ENCODE measurements at places on chromosomes 7 and 10.

DNA sequence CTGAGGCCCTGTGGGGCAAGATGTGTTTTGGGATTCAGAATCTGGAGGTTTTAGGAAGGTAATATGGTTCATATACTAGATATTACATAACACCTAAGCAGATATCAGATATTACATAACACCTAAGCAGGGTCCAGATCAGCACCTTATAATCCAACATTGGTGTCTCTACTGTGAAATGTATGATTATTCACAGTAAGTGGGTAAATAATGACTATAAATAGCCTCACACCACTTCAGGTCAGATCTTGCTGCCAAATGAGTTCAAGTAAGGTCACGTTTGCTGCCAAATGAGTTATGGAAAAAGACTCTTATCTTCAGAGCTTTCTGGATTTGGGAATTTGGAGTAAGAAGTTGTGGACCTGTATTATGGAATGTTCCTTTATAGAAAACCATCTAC lies 14.6 kb downstream of the ADRB1 start:
- no peak for DNase-seq

GRCh38 chr7:152505606-152506005 lies 69.8 kb upstream of the KMT2C start:
- DNase-seq: no peak

- no peak for DNase-seq
These were observed 561.8 kb downstream of the ATRNL1 start for GRCh38 chr10:115654961-115655360.

DNA sequence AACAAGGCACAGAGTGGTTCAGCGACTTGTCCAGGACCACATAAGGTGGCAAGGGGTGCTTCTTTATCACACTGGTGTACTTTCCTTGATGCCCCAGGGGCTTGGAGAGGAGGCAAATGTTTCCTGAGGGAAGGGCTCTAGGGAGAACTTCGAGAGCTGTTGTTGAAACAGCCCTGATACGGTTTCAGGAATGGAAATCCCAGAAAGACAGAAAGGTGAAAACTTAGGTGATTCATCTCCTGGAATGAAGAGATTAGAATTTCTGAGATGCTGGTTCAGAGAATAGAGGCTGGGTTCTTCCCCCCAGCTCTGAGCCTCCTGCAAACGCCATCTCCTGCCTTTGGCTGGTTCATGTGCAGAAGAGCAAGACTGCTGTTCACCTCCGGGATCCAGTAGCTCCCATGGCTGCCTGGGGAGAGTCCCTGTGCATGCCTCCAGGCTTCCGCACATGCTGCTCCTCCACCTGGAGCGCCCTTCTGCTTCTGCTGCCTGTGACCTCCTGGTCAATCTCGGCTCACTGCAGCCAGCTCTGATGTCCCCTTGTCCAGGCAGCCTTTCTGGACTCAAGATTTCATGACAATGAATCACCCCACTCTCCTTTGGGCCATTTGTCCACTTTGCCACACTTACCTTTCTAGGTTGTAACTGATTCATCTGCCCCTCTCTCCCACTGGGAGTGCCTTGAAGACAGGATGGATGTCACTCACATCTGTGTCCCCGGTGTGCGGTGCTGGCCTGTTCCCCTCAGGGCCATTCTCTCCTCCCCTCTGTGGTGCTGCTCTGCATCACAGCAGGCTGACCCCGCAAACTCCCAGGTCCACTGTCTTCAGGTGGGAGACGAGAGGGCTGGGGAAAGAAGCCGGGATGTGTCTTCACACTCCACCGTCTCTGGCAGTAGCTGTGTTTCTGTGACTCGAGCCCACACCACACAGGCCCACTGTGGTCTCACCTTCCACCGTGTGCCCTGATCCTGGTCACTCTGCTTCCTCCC lies 3.6 kb upstream of the CDH23 start:
- DNase-seq: no peak

DNA sequence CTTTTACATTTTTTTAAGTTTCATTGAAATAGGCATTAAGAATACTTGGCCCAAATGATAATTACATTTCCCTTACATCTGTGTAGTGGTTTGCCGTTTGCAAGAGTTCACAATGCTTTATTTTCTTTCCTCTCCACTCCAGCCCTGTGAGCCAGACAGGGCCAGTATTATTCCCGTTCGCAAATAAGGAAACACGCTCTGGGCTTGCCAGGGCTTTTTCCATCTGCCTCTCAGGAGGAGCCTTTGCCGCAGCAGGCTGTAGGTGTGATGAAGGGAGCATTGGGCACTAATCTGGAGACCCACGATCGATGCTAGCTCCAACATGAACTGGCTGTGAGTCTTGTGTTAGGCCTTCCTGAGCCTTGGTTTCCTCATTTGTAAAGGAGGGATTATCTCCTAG lies 154.4 kb downstream of the GALNT17 start:
- no peak for DNase-seq

- DNase-seq: no peak
These were observed 55.5 kb upstream of the LHFPL3 start for GRCh38 chr7:104272767-104273384.

GRCh38 chr10:109837384-109837783 lies 85.9 kb downstream of the XPNPEP1 start:
- no peak for DNase-seq

DNA sequence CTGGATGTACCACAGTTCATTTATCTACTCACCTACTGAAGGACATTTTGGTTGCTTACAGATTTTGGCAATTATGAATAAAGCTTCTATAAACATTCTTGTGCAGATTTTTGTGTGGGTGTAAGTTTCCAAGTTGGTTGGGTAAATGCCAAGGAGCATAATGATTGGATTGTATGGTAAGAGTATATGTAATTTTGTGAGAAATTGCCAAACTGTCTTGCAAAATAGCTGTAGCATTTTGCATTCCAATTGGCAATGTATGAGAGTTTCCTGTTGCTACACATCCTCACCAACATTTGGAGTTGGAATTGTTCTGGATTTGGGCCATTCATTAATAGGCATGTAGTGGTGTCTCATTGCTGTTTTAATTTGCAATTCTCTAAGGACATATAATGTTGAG lies 33.9 kb upstream of the HYAL4 start:
- DNase-seq: no peak

- no peak for DNase-seq
These were observed 5.8 kb upstream of the STAMBPL1 start for GRCh38 chr10:88874281-88874680.

DNA sequence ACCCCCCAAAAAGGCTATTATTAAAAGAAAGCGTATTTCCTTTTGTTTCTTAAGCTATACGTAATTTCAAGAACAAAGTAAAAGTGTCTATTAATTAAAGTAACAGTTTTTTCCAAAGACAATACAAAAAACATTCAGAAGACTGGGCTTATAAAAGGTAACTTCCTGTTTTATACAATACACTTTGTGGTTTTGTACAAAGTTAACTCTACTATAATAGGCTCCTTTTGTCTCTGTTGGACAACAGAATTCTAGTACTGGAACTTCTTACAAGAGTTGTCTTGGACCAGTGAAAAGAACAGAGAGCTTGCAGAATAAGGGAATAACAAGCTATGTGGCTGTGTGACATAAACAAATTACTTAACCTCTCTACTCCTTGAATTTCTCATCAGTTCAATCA lies 21.5 kb downstream of the SFMBT2 start:
- no peak for DNase-seq

GRCh38 chr7:80467069-80467468 lies 44.8 kb downstream of the GNAT3 start:
- DNase-seq: no peak

GRCh38 chr10:130875116-130875515 lies 436.4 kb downstream of the TCERG1L start:
- no peak for DNase-seq

- DNase-seq: no peak
These were observed 303.1 kb downstream of the WDR11 start for GRCh38 chr10:121154310-121154709.

- peak; percentile 46 for DNase-seq
These were observed 3.8 kb upstream of the GTF2IRD1 start for GRCh38 chr7:74449809-74450397.

DNA sequence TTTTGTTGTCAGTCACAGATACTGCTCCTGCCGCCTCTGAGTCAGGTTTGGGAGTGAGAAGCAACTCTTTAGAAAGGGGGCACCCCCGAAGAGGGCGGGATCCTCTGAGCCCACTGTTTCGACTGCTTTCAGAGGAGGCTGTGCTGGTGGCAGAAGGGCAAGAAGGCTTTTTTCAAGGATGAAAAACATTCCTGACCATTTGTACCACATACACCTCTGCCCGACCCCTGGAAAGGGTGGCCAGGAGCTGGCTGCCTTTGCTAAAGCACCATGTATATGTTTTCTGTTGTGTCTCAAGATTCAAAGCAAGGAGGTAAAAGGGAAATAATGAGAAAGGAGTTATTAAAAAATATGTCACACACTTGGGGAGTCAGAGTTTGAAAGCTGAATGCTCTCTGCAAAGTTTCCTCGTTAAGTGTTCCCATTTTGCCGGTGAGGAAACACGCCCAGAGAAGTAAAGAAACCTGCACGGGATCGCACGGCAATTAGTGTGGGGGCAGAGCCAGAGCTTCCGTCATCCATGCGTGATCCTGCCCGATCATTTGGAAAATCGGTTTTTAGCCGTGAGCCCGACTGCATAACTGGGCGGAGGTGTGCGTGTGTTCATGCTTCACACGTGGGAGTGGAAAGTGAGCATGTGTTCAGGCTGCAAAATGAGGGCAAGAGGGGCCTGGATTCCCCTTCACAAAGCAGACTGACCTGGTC lies 163.2 kb downstream of the ADAM12 start:
- no peak for DNase-seq

DNA sequence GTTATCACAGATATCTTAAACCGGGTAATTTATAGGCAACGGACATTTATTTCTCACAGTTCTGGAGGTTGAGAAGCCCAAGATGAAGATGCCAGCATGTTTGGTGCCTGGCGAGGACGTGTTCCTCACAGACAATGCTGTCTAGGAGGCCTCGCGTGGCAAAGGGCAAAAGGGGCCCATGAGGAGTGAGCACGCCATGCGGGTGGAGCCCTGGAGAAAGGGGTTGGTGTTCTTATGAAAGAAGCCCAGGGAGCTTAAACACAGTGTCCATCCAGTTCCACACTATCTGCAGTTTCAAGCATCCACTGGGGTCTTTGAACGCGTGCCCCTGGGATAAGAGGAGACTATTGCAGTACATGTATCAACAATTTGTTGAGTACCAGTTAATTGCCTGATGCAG lies 51.4 kb downstream of the CXCL12 start:
- DNase-seq: no peak

DNA sequence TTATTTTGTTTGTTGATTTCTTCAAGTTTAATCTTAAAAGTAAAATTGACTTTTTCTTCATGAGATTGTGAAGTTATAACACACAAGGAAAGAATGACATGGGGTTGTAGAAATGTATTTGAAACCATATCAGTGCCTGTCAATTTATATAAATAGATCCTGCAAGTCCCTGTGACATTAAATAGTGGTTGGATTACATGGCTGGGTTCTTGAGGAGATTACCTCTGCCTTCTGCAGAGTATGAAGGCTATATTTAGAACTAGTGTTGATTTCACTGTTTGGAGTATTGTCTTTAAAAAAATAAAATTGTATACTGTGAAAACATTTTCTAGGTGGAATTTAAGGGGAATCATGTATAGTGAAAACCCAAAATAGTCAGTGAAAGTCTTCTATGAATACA lies 385.8 kb upstream of the SMIM30 start:
- DNase-seq: no peak

GRCh38 chr10:101725296-101726114 lies 30.5 kb upstream of the FBXW4 start:
- no peak for DNase-seq

DNA sequence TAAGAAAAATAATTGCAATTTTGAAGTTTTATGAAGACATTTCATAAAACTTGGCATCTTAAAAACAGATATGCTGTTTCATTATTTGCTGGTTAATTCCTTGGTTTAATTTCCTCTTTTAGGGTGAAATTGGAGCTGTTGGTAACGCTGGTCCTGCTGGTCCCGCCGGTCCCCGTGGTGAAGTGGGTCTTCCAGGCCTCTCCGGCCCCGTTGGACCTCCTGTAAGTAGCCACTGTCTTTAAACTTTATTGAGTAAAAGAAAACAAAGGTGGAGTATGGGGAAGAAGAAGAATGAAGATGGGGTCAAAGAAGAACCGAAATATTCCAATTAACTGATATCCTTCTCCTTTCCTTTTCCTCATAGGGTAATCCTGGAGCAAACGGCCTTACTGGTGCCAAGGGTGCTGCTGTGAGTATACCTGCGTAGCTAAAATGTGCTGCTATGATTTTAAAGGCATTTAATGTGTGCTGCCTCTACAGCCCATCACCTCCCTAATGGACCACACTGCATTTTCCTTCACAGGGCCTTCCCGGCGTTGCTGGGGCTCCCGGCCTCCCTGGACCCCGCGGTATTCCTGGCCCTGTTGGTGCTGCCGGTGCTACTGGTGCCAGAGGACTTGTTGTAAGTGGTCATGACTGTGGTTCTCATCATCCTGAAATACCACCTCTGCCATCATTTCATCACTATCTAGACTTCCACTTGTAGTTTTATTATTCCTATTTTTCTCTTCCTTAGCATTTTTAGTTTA lies 14.7 kb downstream of the COL1A2 start:
- no peak for DNase-seq

- DNase-seq: no peak
These were observed 34.7 kb upstream of the HPS1 start for GRCh38 chr10:98481404-98481945.

- DNase-seq: no peak
These were observed 1.6 kb downstream of the AHR start for GRCh38 chr7:17300012-17300411.

DNA sequence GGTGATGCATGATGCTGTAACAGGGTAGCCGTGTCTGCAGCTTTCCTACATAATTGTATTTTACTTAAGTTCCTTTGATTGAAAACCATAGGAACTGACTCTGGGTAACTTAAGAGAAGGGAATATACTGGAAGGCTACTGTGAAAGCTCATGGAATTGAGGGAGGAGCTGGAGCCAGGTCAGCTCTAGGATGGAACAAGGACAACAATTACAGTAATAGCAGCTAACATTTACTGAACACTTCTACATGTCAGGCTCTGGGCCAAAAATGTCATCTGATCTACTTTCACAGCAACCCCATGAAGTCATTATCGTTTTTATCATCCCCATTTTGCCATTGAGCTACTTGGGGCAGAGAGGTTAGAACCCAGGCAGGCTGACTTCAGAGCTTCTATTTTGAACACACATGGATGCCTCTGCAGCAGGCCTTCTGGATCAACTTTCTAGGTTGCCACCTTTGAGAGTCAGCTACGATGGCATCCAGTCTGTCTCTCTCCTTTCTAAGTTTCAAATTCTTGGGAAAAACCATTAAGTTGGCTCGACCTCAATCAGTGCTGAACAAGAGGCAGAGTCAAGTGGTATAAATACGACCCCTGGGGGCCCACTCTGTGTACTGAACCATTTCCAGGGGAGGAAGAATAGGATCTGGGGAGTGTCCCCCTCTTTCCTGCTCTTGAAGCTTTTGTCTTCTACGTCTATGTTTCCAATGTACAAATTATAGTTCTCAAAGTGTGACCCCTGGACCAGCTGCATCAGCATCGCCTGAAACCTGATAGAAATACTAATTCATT lies 272.3 kb upstream of the PLPP4 start:
- DNase-seq: no peak

- no peak for DNase-seq
These were observed 167.3 kb downstream of the CCDC3 start for GRCh38 chr10:12834116-12834665.

Data from effector CD8-positive, alpha-beta T cell (primary cell).